ENCODE measurements at places on chromosomes 13 and 19.

- no peak for DNase-seq
Measured at GRCh38 chr19:30069535-30070197, 127.6 kb downstream of the URI1 start.

- no peak for DNase-seq
Measured at GRCh38 chr19:31054430-31054829, 294.8 kb downstream of the TSHZ3 start.

DNA sequence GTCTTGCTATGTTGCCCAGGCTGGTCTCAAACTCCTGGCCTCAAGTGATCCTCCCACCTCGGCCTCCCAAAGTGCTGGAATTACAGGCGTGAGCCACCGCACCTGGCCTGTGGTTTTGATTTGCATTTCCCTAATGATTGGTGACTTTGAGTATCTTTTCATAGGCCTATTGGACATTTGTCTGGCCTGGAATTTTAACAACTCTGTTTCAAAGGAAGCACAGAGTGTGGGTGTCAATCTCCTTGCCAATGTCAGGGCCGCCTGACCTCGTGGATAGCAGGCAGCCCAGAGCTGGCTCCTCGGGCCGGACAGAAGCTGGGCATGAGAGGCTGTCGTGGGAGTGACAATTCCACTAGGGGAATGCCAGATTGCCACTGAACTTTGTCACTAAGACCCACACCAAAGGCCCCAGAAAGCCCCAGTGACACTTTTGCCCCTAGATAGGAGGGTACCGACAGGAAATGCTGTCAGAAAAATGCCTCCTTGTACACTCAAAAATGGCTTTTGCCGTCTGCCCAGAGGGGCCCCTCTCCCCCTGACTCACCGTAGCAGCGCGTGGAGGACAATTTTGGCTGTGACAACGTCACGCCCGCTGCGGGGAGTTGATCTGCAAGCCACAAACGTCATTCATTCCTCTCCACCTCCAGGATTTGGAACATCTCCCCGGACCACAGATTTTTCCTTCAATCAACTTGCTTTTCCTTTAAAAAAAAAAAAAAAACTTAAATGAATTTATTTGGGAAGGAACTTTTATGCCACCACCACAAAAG is 11.7 kb upstream of the ADGRE5 start:
- no peak for DNase-seq

- DNase-seq, result no peak
Measured at GRCh38 chr19:38221919-38222830, 1.8 kb downstream of the DPF1 start.

GRCh38 chr13:113457510-113457909 is 4.2 kb upstream of the ADPRHL1 start:
- DNase-seq, result no peak

- DNase-seq, result no peak
Measured at GRCh38 chr13:92716749-92717148, 509.9 kb upstream of the GPC6 start.

DNA sequence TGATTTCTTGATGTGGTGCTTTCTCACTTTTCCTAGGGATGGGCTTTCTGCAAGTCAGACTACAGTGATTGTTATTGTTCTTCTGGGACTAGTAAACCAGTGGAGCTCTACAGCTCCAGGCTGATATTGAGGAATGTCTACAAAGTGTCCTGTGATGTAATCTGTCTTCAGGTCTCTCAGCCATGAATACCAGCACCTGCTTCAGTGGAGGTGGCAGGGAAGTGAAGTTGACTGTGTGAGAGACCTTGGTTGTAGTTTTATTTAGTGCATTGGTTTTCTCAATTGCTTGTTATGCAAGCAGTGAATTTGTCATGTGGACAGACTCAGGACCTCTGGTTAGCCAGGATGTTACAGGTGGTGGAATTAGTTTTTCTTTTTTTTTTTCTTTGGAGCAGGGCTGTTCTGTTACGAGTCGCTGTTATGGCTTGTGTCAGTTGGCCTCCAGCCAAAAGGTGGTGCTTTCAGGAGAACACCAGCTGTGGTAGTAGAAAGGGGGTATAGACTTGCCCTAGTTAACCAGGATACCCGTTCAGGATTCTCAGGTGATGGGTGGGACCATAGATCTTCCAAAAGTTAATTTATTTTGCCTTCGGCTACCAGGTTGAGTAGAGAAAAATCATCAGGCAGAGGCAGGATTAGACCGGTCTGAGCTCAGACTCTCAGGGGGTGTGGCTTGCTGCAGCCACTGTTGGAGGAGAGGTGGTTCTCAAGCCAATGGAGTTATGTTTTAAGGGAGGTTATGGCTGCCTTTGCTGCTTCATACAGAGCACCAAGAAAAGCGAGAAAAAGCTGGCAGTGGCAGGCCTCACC is 11.9 kb upstream of the ZNF675 start:
- DNase-seq, result no peak

DNA sequence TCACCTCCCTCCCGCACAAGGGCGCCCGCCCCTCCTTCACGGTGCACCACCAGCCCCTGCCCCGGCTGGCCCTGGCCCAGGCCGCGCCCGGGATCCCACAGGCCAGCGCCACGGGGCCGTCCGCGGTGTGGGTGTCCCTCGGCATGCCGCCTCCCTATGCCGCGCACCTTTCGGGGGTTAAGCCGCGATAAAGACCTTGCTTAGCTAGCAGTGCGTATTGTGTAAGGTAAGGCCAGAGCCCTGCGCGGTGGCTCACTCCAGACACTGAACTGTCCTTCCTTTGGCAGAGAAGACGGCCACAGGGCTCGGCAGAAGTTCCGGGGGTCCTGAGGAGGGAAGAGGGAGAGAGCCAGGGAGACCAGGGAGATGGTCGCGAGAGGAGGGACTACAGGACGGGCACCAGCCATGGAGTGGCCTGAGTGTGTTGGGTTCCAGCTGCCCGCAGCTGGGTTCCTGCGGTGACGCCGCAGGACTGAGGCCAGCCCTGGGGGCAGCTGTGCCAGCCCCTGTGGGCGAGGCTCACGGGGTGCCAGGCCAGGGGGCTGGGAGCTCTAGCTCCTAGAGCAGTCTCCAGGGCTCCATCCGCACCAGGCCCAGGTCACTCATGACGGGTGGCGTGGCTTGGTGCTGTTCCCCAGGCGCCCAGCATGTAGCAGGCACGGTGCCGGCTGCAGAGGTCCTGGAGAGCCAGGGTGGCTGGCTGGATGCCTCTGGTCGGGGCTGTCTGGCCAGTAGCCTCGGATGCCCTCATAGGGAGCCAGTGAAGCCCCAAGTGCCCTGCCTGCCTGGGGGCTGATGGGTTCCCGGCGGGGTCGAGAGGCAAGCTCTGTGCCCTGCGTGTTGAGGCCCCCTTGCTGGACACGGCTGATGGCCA is 7.7 kb downstream of the PLEKHJ1 start:
- no peak for DNase-seq

GRCh38 chr19:40141551-40141950 is 49.7 kb upstream of the MAP3K10 start:
- no peak for DNase-seq

GRCh38 chr13:91349992-91350911 is 2.8 kb downstream of the MIR17HG start:
- DNase-seq, result no peak

GRCh38 chr13:100075700-100076587 is 12.9 kb upstream of the PCCA start:
- no peak for DNase-seq

- DNase-seq, result no peak
Measured at GRCh38 chr13:57352114-57352513, 185.1 kb downstream of the PRR20E start.

DNA sequence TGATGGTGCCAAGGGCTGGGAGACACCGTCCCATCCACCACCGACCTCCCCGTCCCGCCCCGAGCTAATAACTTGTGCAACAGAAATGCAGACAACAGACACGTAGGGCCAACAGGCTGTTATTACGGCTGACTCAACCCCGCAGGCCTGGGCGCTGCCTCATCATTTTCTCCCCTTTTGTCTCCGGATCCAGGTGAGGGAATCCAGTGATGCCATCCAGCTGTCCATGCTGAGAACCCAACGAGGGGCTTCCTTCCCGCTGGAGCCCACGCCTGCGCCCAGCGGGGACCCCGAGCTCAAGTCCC is 6.4 kb upstream of the DIRAS1 start:
- DNase-seq, result no peak

DNA sequence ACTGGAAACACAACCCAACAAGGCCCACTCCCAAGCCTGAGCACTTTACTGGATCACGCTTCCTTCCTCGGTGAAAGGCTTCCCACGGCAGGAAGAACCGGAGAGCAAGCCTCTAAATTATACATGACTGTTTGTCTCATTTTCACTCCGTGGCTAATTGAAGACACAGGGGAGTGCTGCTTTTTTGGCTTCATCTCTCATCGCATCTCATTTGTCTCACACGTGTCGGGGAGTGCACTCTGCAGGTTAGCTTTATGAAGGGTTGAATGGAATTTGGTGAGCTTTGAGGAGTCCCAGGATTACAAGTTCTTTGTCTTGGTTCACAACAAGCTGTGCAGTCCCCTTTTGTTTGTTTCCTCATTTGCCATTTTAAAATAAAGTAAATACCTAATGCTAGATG is 544.6 kb downstream of the GPC6 start:
- DNase-seq, result no peak

- no peak for DNase-seq
Measured at GRCh38 chr13:26435646-26436045, 121.8 kb upstream of the WASF3 start.

DNA sequence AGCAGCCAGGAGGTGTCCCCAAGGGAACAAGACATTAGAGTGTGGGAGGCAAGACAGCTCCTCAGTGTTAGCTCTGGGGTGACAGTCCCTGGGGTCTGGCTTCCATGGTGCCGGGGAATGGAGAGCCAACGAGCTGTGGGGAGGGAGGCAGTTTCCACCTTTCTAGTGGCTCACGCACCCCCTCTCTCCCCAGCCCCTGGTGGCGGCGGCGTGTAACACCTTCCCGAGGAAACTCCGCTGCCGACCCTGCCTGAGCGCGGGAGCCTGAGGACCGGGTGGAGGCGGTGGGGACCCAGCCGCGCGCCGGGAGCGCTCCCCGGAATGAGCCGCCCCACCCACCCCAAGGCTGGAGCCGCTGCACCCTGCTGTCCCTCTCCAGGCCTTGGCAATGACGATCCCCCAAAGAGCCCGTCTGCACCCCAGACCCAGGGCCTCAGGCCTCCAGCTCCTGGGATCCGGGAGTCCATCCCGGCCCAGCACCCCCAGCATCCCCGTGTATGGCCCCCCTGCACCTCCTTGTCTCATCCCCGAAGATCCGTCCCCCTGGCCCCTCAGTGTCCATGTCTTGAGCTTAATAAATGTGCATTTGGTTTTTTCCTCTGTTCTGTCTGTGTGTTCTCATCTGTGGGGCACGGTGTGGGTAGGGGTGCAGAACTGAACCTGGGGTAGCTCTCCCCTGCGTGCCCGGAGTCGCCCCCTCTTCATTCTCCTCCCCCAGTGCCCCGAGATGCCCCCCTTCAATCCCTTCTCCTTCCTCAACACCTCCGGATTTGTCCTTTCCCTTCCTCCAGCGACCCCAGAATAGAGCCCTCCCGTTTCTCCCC is 622 bp upstream of the FXYD5 start:
- peak; percentile 88 for DNase-seq

GRCh38 chr19:2064788-2065524 is 13.9 kb upstream of the MKNK2 start:
- no peak for DNase-seq

- DNase-seq, result no peak
Measured at GRCh38 chr13:39148513-39148961, 110.3 kb downstream of the NHLRC3 start.

- no peak for DNase-seq
Measured at GRCh38 chr13:96771486-96772367, 222.5 kb downstream of the OXGR1 start.

DNA sequence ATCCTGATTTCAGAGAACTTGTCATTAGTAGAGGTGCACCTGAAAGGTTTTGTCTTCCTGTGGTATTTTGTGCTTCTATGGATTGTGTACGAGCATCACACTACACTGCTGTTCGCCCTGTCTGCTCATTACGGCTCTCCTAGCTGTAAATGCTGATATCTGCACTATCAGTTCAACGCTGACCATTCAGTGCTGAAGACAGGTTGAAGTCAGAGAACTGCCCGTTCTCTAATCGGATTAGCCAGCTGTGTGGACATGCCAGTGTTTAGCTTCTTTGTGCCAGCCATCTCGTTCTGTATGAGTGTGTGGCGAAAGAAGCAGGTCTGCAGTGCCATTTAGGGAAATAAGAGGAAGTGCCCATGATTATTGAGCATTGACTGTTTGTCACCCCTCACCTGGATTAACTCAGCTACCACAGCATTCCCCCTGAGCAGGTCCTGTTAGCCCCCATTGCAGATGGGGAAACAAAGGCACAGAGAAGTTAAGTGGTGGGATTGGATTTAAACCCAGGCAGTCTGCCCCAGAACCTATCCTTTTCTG is 21.6 kb upstream of the C1QTNF9 start:
- DNase-seq, result no peak

DNA sequence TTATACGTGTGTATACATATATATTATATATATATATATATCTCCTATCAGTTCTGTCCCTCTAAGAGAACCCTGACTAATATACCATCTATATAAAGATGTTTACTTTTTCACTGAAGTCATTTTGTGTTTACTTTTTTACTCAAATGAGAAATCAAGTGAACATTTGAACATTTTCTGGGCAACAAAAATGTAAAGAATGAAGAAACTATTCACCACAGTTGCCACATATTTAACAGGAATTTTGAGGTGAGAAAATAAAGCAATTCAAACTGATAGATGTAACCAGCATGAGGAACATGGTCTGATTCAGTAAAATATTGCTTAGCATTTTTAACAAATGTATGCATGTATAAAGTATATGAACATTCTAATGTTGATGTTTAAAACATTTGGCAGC is 299.2 kb upstream of the KLHL1 start:
- DNase-seq, result no peak

GRCh38 chr19:15248648-15249527 is 16.6 kb upstream of the EPHX3 start:
- DNase-seq, result peak; percentile 68

DNA sequence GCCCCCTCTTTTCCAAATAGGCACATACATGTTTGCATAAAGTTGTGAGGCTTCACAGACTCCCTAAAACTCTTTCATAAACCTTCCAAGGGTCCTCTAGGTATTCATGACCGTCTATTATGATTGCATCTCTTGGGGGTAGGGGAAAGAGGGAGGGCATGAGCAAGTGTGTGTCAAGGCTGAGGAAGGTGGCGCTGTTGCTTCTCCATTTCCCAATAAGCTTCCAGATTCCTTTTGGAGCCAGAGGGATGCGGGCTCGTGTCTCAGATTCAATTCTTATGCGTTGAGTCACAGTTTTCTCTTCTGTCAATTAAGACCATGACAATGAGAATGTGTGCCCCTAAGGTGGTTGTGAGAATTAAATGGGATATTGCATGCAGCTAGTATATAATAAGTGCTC is 51.0 kb upstream of the CYP2A7 start:
- no peak for DNase-seq

- DNase-seq, result no peak
Measured at GRCh38 chr13:37942929-37943328, 73.4 kb upstream of the TRPC4 start.

GRCh38 chr13:105219651-105220050 is 1315.8 kb downstream of the EFNB2 start:
- no peak for DNase-seq

GRCh38 chr13:91308299-91308698 is 39.2 kb upstream of the MIR17HG start:
- no peak for DNase-seq

DNA sequence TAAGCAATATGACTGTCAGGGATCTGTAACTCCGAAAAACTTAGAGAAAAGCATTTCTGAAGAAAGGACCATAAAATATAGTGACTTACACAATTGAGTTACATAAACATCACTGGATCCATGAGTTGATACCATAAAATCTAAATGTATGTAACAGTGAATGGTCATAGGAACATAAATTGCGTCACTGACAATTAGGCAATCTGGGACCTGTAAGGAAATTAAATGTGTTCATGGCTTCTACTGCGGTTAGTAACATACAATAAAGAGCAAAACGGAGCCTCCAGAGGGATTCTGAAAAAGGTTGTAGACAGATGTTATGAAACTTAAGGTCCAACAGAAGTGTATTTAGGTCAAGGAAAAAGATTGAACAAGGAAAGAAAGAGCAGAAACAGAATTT is 27.1 kb downstream of the POU4F1 start:
- no peak for DNase-seq

All from Calu3 (cell line).